Memory B cell (primary cell): ENCODE measurements at places on chromosomes 16 and 17.

- no peak for DNase-seq
- H3K4me3 ChIP-seq: no peak overlapping the region
- peaks cover 2% of the 10 kb centered on the region for H3K4me1 ChIP-seq
- no peaks in the 10 kb centered on the region for H3K36me3 ChIP-seq
- no peak overlapping the region for H3K27ac ChIP-seq
Observed at GRCh38 chr17:14619821-14620220, 318.9 kb downstream of the HS3ST3B1 start.

GRCh38 chr17:80471922-80472321, 4.5 kb downstream of the NPTX1 start:
- no peak overlapping the region for H3K4me3 ChIP-seq
- no peak overlapping the region for H3K27ac ChIP-seq
- no peak for DNase-seq
- no peaks in the 10 kb centered on the region for H3K36me3 ChIP-seq
- H3K4me1 ChIP-seq: peaks cover 17% of the 10 kb centered on the region

- H3K27me3 ChIP-seq: peaks cover 1% of the 10 kb centered on the region
- H3K36me3 ChIP-seq: no peaks in the 10 kb centered on the region
- no peaks in the 10 kb centered on the region for H3K4me1 ChIP-seq
- no peak for DNase-seq
- no peak overlapping the region for H3K27ac ChIP-seq
- no peak overlapping the region for H3K4me3 ChIP-seq
Observed at GRCh38 chr17:14866266-14866665, 398.9 kb downstream of the PMP22 start.

DNA sequence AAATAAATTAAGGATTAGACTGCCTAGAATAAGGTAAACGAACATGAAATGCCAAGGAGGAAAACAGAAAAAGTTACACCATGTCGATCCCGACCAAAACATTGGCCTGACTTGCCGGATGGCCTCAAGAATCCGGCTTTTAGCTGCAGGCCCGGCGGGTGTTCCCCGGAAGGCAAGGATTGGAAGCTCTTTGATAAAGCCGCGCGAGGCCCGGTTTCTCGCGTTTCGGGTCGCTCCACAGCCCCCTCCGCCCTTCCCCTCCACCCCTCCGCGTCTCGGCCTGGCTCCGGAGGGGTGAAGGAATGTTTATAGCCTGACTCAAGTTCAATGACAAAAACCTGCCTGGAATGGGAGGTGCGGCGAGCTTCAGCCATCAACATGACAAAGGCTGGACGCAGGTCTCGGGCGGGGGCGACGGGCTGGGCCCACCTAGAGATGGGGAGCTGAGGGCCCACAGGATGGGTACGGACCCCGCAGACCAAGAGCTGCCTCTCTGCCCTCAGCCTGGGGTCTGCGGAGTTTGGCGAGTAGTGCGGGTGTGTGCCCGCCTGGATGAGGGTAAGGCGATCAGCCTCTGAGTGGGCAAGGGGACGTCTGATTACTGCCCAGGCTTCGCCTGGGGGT, 2.6 kb downstream of the PRAC1 start:
- H3K4me3 ChIP-seq: no peak overlapping the region
- peak overlapping the region; percentile 51 for H3K27ac ChIP-seq
- DNase-seq: no peak
- peaks cover 4% of the 10 kb centered on the region for H3K4me1 ChIP-seq
- peaks cover 1% of the 10 kb centered on the region for H3K36me3 ChIP-seq

DNA sequence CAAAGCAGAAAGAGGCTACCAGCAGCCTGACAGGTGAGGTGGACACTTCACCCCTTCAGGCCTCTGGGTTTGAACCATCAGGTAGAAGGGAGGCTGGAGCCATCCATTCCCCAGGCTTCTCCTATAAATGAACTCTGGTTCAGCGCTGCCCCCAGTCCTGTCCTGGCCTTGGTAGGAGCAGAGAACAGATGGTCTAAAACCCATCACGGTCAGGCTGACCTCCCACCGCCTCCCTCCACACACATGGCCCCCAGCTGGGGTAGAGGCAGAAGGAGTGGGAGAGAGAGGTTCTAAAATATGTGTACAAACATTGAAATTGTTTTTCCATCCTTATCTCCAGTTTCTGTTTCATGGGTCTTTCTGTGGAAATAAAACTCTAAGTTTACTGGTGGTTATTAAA, 59.7 kb upstream of the DNAJA2 start:
- H3K27ac ChIP-seq: no peak overlapping the region
- no peaks in the 10 kb centered on the region for H3K27me3 ChIP-seq
- H3K36me3 ChIP-seq: no peaks in the 10 kb centered on the region

GRCh38 chr17:22695228-22695619, 1002.9 kb downstream of the KCNJ18 start:
- no peak for DNase-seq
- no peak overlapping the region for H3K4me3 ChIP-seq
- H3K27me3 ChIP-seq: no peaks in the 10 kb centered on the region
- H3K27ac ChIP-seq: no peak overlapping the region
- no peaks in the 10 kb centered on the region for H3K4me1 ChIP-seq

DNA sequence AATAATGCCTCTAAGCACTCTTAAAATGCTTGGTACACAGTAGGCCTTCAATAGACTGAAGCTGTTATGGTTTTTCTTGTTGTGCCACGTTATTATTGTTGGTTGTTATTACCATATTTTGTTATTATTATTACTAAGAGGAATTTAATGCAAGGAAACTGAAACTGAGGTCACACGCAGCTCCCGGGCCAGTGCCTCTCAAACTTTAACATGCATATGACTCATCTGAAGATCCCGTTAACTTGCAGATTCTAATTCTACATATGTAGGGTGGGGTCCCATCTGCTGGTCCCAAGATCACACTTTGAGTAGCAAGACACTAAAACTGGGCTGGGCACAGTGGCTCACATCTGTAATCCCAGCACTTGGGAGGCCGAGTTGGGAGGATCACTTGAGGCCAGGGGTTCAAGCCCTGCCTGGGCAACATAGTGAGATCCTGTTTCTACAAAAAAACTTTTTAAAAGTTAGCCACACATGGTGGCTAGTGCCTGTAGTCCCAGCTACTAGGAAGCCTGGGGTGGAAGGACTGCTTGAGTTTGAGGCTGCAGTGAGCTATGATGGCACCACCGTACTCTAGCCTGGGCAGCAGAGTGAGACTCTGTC, 888 bp downstream of the ACSM5 start:
- no peak overlapping the region for H3K4me3 ChIP-seq
- peak overlapping the region; percentile 90 for H3K27ac ChIP-seq
- no peak for DNase-seq
- H3K4me1 ChIP-seq: peaks cover 6% of the 10 kb centered on the region
- H3K36me3 ChIP-seq: no peaks in the 10 kb centered on the region

- no peaks in the 10 kb centered on the region for H3K27me3 ChIP-seq
- peaks cover 10% of the 10 kb centered on the region for H3K4me1 ChIP-seq
- H3K4me3 ChIP-seq: no peak overlapping the region
- DNase-seq: no peak
- peaks cover 3% of the 10 kb centered on the region for H3K36me3 ChIP-seq
- H3K27ac ChIP-seq: peak overlapping the region; percentile 73
Observed at GRCh38 chr17:81207610-81208581, 14.9 kb downstream of the CEP131 start.

DNA sequence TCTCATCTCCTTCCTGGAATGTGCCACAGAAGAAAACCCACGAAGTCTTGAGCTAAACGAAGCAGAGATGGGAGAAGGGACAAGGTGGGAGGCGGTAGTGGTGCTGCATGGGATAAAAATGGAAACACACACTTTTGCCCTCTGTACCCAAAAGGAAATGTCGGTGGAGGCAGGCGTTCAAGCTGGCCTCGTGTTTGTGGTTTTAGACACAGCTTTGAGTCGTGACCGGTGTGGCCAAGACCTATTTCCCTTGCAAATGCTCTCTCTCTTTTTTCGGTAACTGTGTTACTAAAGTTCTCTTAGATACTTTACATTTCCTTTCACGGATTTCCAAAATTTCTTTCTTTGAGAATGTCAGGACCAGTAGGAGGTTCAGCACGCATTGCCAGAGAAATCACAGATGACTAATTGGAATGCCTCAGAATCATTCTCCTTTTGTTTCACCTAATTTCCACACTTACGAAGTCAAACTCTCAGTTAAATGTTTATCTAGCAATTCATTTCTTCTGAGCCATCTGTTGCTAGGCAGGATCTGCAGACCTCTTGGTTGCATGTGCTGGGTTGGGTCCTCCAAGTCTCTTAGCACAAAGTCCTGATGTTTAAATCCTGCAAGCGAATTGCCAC, 412.3 kb downstream of the MAF start:
- no peak overlapping the region for H3K27ac ChIP-seq
- H3K36me3 ChIP-seq: peaks cover 3% of the 10 kb centered on the region
- DNase-seq: no peak
- H3K4me3 ChIP-seq: no peak overlapping the region
- peaks cover 10% of the 10 kb centered on the region for H3K27me3 ChIP-seq

GRCh38 chr17:82737967-82738877, 2.8 kb downstream of the FN3K start:
- H3K36me3 ChIP-seq: peaks cover 21% of the 10 kb centered on the region
- no peak overlapping the region for H3K4me3 ChIP-seq
- H3K4me1 ChIP-seq: no peaks in the 10 kb centered on the region
- no peak for DNase-seq

- H3K27me3 ChIP-seq: peaks cover 1% of the 10 kb centered on the region
- no peaks in the 10 kb centered on the region for H3K4me1 ChIP-seq
- no peak for DNase-seq
- H3K27ac ChIP-seq: no peak overlapping the region
Observed at GRCh38 chr16:26316683-26317464, 625.1 kb downstream of the HS3ST4 start.

DNA sequence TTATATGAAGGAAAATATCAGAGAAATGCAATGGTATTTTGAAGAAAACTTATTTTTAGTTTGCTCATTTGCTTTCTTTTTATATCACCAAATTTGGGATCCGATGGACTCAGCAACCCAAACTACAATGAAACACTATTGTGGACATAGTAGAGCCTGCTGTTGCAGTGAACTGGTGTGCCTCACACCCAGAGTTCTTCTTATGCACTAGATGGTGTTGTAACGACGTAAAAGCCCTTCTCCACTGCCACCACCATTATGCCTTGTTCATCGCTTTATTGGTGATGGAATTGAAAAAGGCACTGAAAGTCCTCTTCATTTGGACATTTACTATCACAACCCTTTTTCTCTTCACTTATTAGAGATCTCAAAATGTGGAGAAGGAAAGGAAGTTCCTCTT, 381.3 kb downstream of the CDH8 start:
- H3K4me3 ChIP-seq: no peak overlapping the region
- no peaks in the 10 kb centered on the region for H3K27me3 ChIP-seq
- H3K36me3 ChIP-seq: no peaks in the 10 kb centered on the region
- no peaks in the 10 kb centered on the region for H3K4me1 ChIP-seq
- DNase-seq: no peak
- no peak overlapping the region for H3K27ac ChIP-seq

DNA sequence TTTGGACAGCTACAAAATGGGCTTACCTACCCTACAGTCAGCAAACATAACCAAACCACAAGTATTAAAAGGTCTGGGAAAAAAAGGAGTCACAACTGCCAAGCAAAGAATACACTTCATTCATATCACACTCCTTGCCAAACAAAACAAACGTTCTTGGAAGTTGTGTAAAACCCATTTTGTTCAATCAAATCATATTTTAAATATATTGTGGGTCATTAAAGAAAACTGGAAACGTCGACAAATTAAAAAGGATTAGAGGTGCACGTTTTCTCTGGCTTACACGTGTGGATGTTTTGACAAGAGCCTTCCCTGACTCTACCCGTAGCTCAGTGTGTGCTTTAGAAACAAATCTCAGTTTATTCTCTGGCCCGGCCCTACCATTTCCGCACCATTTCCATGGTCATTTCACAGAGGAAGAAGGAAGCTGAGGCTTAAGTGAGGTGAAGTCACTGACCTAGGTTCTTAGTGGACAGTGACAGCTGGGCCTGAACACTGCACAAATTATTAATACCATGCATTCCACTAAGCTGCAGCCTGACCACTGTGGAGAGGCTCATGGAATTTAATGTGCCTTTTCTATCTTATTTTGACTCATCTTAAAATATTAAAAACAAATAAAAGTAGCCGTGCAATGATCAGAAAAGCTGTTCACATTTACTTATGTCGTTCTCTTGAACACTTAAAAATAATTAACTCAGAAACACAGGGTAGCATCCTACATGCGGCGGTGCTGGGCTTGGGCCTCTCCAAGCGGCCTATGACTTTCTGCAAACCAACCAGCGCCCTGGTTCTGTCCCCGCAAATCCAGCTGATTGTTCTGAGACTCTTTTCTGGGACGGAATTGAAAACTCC, 968 bp downstream of the CEP112 start:
- H3K27ac ChIP-seq: no peak overlapping the region
- H3K27me3 ChIP-seq: no peaks in the 10 kb centered on the region
- DNase-seq: no peak
- no peaks in the 10 kb centered on the region for H3K36me3 ChIP-seq

DNA sequence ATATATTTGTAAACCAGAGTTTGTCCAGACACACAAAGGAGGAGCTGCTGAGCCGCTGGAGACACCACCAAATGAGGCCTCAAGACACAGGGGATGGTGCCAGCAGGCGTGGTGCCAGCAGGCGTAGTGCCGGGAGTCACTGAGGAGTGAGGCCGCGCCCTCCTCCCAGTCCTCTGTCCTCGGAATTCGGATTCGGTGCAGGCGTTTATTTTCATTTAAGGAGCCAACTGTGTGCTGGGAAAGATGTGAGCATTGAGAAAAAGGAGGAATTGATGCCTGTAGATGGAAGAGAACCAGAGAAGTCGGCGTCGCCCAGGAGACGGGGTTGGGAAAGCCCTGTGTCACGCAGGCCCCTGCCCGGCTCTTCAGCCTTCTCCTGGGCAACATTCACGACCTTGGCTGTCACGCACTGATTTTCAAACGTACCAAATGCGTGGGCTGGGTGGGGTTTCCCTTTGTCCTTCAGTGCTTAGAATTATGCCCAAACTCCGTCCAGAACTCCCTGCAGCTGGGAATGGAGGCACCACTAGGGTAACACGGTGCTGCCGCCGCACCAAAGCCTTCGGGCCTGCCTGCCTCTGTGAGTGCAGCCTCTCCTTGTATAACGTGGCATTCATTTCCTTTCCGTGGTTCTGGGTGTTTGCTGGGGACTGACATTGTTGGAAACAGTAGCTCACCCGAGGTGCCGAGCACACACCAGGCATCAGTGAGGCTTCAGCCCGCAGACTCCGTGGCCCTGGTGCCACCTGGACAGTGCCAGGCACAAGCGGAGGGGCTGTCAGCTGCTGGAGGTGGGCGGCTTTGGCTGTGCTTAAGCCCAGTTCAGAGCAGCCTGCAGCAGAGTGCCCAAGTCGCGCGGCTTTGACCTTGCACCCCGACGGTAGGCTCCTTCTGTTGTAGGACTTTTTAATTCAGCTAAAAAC, 49.0 kb upstream of the CHMP6 start:
- no peak overlapping the region for H3K4me3 ChIP-seq
- H3K27me3 ChIP-seq: no peaks in the 10 kb centered on the region
- H3K4me1 ChIP-seq: peaks cover 7% of the 10 kb centered on the region

DNA sequence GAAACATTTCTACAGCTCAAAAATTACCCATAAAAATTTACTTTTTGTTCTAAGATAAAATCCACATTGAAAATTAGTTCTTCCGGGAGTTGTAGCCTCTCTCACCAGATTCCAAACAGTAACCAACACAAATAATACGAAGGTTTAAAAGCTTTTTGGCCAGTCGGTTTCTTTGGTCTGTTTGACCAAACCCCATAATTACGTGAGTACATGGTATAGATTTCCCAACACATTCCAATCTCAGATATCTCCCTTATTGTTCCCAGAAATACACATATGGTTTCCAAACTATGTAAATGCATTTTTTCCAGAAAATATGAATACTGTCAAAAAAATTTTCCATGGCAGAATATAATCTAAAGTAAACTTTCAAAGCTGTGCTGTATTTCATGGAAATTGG, 722.0 kb downstream of the KCNJ2 start:
- no peaks in the 10 kb centered on the region for H3K36me3 ChIP-seq
- H3K27ac ChIP-seq: no peak overlapping the region
- no peaks in the 10 kb centered on the region for H3K4me1 ChIP-seq
- no peak overlapping the region for H3K4me3 ChIP-seq
- DNase-seq: no peak
